ENCODE measurements at places on chromosomes 1 and 21.

DNA sequence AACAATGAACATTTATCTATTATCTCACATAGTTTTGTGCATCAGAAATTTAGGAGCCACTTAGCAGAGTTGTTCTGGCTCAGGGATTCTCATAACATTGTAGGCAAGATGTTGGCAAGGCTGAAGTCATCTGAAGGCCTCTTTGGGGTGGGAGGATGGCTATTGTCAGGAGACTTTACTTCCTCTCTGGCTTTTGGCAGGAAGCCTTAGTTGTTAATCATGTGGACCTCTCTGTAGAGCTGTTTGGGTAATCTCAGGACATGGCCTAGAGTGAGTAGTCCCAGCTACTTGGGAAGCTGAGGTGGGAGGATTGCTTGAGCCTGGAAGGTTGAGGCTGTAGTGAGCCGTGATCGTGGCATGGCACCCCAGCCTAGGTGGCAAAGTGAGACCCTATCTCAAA is 40.2 kb downstream of the RASAL2 start:
- no peak for DNase-seq

GRCh38 chr1:235079443-235080296 is 49.0 kb downstream of the TOMM20 start:
- peak; percentile 41 for DNase-seq

DNA sequence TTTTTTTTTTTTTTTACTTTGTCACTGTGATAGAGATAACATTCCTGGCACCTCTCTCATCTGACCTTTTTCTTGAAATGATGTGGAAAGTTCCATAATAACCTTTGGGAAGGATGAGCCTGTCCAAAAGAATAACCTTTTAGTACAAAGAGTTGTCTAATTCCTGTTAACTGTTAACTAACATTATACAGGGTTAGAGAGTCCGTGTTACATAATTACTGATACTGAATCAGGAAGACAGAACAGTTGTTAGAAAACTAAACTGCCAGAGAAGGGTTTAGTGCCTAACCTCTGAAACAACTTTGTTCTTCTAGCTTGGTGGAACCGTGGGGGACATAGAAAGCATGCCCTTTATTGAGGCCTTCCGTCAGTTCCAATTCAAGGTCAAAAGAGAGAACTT is 8.8 kb downstream of the CTPS1 start:
- no peak for DNase-seq

- no peak for DNase-seq
Measured at GRCh38 chr1:153623101-153623500, 4.2 kb downstream of the S100A13 start.

- no peak for DNase-seq
Measured at GRCh38 chr1:86434059-86434458, 10.1 kb downstream of the CLCA2 start.

- no peak for DNase-seq
Measured at GRCh38 chr1:78369546-78369945, 121.2 kb upstream of the PTGFR start.

- DNase-seq: no peak
Measured at GRCh38 chr1:206551296-206551985, 44.1 kb downstream of the RASSF5 start.

DNA sequence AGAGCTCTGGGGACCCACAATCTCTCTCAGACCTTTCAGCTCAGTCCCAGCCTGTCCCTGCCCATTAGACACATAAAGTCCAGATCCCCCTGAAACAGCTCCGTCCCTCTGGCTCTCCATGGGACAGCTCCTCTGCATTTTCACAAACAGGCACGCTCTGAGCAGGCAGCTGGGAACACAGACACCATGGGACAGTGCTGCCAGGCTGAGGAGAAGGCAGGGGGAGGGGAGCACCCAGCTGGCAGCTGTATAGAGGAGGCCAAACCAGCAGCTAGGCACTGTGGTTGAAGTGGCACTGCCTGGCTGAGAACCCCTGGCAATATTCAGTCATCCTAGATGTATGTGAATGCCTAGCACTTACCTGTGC is 2.0 kb downstream of the TMEM63A start:
- peak; percentile 55 for DNase-seq

DNA sequence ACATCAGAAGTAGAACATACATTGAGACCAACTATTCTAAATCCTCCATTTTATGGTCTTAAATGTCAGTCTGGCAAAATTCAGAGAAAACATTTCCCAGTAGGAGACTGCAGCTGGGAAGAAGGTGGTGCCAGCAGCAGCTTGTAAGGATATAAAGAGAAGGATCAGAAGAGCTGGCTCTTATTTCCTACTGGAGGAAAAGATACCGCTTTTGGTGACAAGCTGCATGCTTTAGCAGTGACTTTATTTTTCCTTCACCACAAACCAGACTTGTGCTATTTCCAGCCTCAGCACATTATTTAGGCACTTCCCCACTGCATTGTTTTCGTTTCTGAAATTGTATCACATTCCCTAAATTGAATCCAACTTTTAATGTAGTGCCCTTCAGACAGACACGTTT is 28.4 kb downstream of the RNF11 start:
- DNase-seq: no peak

DNA sequence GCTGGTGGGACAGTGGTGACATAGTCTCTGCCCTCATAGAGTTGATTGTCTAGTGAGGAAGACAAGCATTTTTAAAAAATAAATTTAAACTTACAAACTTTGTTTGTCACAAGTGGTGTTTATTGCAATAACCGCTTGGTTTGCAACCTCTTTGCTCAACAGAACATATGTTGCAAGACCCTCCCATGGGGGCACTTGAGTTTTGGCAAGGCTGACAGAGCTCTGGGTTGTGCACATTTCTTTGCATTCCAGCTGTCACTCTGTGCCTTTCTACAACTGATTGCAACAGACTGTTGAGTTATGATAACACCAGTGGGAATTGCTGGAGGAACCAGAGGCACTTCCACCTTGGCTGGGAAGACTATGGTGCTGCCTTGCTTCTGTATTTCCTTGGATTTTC is 58.4 kb downstream of the LAMC2 start:
- DNase-seq: no peak

- DNase-seq: no peak
Measured at GRCh38 chr1:171405391-171405714, 80.0 kb upstream of the PRRC2C start.

DNA sequence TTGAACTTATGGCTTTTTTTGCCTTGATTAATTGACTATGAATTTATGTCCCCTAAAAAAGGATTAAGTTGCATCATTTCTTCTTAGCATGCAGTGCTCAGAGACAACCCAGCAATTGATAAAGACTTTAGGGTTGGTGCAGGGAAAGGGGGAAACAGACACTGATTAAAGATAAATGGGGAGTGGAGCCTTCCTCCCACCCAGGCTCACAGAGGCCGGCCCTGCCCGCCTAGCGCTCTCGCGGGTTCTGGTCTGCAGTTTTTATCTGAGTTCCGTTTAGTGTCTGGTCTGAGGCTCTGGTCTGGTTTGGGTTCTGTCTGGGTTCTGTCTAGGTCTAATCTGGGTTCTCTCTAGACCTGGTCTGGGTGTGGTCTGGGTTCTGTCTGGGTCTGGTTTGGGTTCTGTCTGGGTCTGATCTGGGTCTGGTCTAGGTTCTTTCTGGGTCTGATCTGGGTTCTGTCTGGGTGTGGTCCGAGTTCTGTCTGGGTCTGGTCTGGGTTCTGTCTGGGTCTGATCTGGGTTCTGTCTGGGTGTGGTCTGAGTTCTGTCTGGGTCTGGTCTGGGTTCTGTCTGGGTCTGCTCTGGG is 48.1 kb downstream of the ABCG1 start:
- no peak for DNase-seq

GRCh38 chr21:45468971-45469272 is 64.0 kb downstream of the COL18A1 start:
- no peak for DNase-seq

DNA sequence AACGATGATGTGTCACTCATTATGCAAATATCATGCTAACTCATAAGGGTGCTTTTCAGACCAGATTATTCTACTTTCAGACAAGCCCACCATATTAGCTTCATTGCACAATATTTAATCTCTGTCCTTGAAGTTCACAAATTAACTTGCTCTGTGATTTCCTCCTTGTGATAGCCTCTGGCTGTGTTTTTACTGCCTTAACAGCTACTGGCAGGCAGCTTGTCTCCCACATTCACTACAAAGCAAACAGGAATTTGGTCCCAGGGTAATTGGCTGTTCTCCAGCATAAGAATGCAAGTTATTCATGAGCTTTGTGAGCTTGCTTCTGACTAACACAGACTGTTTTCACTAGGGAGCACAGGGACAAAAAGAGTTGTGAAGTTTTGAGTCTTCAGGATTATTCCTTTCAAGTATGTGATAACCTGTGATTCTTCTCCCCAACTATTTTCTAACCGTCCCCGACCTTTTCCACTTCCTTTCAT is 87.9 kb upstream of the HMCN1 start:
- peak; percentile 13 for DNase-seq

- no peak for DNase-seq
Measured at GRCh38 chr1:89545264-89546038, 20.8 kb downstream of the LRRC8B start.

- peak; percentile 88 for DNase-seq
Measured at GRCh38 chr1:40848530-40849189, 13.5 kb downstream of the CITED4 start.

DNA sequence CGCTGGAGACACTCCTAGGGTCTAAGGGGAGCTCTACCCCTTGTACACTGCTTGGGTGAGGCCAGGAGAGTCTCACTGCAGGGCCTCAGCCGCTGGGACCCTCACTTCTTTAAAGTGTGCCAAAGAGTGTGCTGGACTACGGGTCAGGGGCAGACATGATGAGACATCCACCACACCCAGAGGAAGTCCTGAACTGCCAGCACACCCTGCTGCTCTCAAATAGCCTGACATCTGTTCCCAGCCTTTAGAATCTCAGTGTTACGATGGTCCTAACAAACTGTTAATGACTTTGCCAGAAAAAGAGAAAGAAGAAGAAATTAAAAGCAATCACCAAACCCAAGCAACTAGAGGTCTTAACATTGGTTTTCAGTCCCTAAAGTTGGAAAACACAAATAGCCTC is 49.0 kb downstream of the MRPL37 start:
- DNase-seq: no peak

DNA sequence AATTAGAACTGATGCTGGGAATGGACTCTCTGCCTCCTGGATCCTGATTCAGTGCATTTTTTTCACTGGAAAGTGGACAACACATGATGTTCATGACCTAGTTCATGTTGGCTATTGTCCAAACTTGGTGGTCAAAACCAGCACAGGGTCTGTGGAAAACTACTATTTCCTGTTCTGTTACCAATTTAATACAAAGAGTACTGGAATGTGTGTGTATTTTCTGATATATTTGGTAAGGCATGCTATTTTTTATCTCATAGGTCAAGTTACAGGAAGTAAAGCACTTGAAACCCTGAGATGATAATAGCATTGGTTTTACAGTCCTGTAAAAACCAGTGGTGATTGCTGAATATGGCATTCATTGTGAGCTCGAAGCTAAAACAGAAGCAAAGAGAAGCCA is 89.9 kb downstream of the SGIP1 start:
- DNase-seq: no peak

- no peak for DNase-seq
Measured at GRCh38 chr1:226675715-226676357, 63.2 kb downstream of the ITPKB start.

DNA sequence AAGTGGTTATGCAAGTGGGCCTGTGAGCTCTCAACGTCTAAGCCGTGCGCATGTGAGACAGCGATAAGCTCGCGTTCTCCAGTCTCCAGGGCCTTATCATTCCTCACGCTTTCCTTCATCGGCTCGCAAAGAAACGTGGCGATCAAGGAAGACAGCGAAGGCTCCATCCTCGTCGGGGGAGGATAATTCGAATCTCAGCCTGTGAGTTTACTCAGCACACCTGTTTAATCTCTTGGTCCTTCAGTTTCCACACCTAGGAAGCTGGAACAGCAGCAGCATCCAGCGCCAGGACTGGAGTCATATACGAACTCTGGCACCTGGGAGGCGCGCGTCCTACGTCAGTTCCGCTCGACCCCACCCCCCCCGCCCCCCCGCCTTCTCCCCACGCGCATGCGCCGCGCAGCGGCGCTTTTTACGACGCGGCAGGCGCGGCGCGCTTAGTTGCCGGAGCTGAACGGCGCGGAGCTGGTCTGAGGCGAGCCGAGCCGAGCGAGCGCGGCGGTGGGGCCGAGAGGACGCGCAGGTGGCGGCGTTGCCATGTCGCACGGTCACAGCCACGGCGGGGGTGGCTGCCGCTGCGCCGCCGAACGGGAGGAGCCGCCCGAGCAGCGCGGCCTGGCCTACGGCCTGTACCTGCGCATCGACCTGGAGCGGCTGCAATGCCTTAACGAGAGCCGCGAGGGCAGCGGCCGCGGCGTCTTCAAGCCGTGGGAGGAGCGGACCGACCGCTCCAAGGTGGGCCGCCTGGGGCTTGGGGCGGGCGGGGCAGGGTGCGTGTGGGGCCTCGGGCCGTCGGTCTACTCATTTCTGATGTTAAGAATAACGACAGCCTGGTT is at the start of gene PITHD1:
PITHD1 (plus strand) TSS at position 440 of the 836 bp plus-strand sequence; CDS start at position 538, 98 bp downstream.
- DNase-seq: peak; percentile 66

- no peak for DNase-seq
Measured at GRCh38 chr1:12143631-12144155, 23.1 kb upstream of the TNFRSF1B start.

GRCh38 chr1:30635391-30635975 is 87.9 kb downstream of the MATN1 start:
- no peak for DNase-seq

DNA sequence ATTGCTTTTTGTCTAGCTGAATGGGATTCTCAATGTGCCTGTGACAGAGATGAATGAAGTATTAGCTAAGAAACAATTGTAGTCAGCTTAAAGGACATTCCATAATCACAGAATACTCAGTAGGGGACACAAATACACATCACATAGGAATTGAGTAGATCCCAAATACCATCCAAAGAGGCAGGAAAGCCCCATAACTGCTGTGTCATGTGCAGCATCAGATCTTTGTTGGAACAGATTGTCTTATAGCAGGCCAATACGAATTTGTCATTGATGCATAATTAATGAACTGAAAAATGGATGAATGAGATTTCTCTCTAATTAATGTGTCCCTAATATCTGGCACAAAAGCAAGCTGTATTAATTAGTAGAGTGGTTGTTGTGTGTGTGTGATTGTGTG is 82.3 kb upstream of the S1PR1 start:
- DNase-seq: no peak

DNA sequence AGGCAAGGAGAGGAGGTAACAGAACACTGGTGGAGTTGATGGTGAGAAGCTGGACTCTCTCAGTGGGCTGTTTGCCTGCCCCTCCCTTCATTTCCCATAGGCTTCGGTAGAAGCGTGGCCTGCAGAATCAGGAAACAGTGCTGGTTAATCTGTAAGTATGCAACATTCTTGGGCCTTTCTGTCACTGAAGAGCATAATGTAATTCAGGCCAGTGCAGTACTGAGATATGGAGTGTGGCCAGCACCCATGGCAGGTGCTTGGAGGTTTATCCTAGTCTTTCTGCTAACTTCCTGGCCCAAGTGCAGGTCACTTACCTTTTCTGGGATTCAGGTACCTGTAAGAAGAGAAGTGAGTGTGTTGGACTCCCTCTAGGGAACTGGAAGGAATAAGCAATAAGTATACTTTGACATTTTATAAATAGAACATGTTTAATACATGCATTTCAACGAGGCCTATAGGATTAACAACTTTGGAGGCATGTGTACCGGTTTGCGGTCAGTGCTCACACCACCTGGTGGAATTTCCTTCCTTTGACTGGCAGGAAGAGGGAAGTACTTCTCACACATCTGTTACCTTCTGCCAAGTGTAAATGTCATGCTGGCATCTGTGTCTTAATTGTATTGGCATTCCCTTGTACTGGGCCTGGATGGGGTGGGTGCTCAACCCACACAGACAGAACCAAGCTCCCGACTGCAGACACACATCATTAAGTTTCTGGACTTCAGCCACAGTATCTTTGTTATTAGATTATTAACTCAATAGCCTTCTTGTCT is 105.5 kb downstream of the KIF26B start:
- no peak for DNase-seq
